ENCODE measurements at places on chromosomes 3 and 15. TPM values are rescaled to one million over a fixed set of nuclear protein-coding genes. Genes with fewer than 3 reads are reported as not detected.

TMC3 gene
- not detected for total RNA-seq

NCBP2 gene
- total RNA-seq = 71.4 TPM

TRIM42 gene
- not detected for total RNA-seq

FOXB1 gene
- not detected for total RNA-seq

DUOX1 gene
- not detected for total RNA-seq

MB21D2 gene
- 46.4 TPM for total RNA-seq

CLDN18 gene
- not detected for total RNA-seq

PRSS50 gene
- total RNA-seq = not detected

LYSMD2 gene
- 7.2 TPM for total RNA-seq

KLF15 gene
- 0.18 TPM for total RNA-seq

ADAMTSL3 gene
- under 0.01 TPM for total RNA-seq

TARS3 gene
- total RNA-seq = 9.3 TPM

REC114 gene
- total RNA-seq = not detected

LXN gene
- 93.6 TPM for total RNA-seq

USP50 gene
- total RNA-seq = not detected

PLS1 gene
- total RNA-seq = 1.7 TPM

THRB gene
- under 0.01 TPM for total RNA-seq

MAP4 gene
- 80.5 TPM for total RNA-seq

PRC1 gene
- total RNA-seq = 208 TPM

TMCO5A gene
- total RNA-seq = not detected

UTS2B gene
- total RNA-seq = 0.72 TPM

DENND6A gene
- total RNA-seq = 9.0 TPM

MFSD1 gene
- 103 TPM for total RNA-seq

TNNC1 gene
- total RNA-seq = 1.3 TPM

CD200 gene
- total RNA-seq = 1.1 TPM

LRRC34 gene
- 1.1 TPM for total RNA-seq

TGM4 gene
- under 0.01 TPM for total RNA-seq

Data from IMR-90 (cell line).